Stimulated activated CD8-positive, alpha-beta memory T cell treated with anti-CD3 and anti-CD28 coated beads, Interleukin-15, amount 100 ng/mL, for 1 hour (primary cell): ENCODE measurements at places on chromosomes 16 and 17.

- no peak for DNase-seq
These were observed 71.4 kb downstream of the PITPNC1 start for GRCh38 chr17:67448449-67448848.

DNA sequence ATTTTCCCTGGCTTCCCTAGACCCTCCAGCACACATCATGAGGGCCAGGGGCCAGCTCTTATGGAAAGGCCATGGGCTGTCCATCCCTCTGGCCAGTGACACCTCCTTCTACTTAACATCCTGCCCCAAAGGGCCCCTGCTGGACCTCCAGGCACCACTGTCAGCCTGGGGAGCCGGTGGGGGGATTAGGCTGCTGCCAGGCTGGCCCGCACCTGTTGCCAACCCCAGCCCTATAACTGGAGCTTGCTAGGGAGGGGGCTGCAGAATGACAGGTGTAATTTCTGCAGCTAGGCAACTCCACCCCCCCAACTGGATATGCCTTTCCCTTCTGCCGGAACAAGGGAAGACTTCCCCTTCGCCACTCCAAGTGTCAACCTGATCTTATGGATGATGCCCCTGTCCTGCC, 12.5 kb downstream of the RARA start:
- no peak for DNase-seq

DNA sequence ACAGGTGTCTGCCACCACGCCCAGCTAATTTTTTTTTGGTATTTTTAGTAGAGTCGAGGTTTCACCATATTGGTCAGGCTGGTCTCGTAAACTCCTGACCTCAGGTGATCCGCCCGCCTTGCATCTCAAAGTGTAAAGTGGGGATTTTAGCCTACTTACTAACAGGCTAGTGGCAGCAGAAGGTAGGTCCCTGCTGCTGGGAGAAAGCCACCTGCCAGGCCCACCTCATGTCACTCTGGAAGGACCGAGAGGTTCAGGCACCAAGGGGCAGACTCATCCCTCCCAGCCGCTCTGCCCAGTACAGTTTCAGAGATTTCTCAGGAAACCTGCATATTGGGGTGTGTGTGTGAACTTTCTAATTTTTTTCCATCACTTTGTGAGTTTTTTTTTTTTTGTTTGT, 2.1 kb upstream of the RCVRN start:
- DNase-seq: no peak

DNA sequence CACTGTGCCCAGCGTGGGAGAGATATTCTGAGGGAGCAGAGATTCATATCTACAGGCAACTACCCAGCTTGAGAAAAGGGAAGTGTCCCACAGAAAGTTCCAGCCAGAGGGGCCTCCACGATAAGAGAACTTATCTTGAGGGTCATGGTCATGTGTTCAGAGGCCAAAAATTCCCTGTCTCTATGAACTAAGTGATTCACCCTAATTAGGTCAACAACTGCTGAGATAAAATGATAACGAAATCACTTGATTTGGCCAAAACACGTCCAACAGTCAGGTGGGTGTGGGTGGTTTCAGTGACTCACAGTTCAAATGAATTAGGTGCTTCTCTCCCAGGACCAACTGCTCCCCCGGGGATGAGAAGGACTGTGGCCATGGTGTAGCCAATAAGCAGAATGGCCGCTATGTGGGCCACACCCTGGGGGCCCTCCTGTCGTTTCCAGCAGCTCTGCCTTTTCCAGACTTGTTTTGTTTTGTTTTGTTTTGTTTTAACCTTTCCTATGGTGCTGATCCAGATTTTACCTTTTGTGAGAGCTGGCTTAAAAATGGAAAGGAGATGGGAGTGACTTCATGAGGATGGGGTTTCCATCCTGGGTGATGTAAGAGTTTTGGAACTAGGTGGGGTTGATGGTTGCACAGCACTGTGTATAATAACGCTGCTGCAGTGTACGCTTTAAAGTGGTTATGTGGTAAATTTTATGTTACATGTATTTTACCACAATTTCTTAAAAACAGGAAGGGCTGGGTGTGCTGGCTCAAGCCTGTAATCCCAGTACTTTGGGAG, 8.7 kb downstream of the DNAI2 start:
- DNase-seq: peak; percentile 8

DNA sequence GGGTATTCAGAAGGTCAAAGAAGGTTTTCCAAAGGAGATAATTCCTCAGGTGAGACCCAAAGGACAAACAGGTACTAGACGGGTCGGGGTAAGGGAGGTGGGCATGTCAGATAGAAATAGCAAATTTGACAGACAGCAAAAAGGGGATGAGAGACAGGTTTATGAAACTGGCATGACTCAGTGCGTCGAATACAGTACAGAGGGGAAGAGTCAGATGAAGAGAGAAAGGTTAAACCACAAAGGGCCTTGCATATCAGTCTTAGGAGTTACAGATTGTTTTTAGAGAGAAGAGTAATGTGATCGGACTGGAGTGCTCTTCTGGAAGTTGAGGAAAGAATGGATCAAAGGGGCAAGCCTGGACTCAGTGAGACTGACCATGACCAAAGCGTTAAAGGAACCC, 88.4 kb downstream of the ZZEF1 start:
- DNase-seq: no peak

GRCh38 chr17:57856792-57857620, 7.2 kb upstream of the MRPS23 start:
- DNase-seq: no peak

GRCh38 chr17:1906662-1907101, 76.9 kb downstream of the RPA1 start:
- no peak for DNase-seq

- no peak for DNase-seq
These were observed 36.7 kb upstream of the NLRP1 start for GRCh38 chr17:5621026-5621425.
